Mucosa of gallbladder (tissue), 1 donor: ENCODE measurements at places on chromosomes 5 and 9. TPM values are rescaled to one million over a fixed set of nuclear protein-coding genes. Genes with fewer than 3 reads are reported as not detected.

DIMT1 gene
- total RNA-seq, result 16.2 TPM

- no peak for DNase-seq
These were observed 3.3 kb downstream of the NACC2 start for GRCh38 chr9:136091582-136092352.

DNA sequence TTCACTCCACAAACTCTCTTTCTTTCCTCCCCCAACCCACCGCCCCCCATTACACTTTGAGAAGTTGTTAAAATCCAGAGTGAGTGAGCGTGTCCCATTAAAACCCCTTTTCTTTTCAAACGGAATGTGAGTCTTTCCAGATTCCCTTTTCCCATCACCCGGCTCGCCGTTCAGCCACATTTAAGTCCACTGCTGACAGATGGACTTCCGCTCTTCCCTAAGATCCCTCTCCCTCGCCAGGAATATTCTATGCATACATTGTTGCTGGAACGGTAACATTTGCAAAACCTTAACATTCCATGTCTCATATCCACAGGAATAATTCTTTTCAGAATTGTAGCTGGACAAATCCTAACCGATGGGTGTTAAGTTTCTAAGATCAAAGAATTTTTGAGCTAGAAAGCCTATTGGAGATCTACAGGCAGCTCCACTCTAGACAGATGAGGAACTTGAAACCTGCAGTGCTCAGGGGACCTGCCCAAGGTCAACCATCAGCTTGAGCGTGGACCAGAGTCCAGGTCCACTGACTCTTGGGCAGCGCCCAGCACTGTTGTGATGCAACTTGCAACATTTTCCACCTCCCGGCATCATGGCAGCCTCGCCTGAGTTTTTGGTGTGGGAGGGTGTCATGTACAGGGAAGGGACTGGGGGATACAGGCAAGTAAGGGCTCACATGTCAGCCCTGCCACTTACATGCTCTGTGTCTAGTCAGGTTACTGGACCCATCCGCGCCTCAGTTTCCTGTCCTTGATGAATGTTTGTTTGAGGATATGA is 500.1 kb downstream of the CCDC171 start:
- no peak for DNase-seq

DNA sequence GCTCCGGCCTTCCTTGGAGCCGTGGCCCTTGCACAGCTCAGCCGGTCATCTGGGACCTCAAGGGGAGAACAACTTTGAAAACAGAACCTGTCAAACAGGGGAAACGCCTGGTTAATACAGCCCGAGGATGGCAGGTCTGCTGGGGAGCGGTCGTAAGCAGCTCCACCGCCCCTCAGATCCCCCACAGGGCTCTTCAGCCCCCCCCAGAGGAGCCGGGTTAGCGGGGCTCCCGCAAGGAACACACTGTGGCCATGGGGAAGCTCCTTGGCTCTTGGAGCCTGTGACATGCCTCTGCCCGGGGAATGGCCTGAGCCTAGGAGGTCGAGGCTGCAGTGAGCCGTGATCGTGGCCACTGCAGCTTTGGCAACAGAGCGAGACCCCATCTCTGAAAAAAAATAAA is 6.8 kb downstream of the TMEM250 start:
- DNase-seq, result no peak

- DNase-seq, result no peak
These were observed 76.2 kb upstream of the IL6ST start for GRCh38 chr5:56070851-56071465.
